ENCODE measurements at places on chromosomes 2 and 18.

DNA sequence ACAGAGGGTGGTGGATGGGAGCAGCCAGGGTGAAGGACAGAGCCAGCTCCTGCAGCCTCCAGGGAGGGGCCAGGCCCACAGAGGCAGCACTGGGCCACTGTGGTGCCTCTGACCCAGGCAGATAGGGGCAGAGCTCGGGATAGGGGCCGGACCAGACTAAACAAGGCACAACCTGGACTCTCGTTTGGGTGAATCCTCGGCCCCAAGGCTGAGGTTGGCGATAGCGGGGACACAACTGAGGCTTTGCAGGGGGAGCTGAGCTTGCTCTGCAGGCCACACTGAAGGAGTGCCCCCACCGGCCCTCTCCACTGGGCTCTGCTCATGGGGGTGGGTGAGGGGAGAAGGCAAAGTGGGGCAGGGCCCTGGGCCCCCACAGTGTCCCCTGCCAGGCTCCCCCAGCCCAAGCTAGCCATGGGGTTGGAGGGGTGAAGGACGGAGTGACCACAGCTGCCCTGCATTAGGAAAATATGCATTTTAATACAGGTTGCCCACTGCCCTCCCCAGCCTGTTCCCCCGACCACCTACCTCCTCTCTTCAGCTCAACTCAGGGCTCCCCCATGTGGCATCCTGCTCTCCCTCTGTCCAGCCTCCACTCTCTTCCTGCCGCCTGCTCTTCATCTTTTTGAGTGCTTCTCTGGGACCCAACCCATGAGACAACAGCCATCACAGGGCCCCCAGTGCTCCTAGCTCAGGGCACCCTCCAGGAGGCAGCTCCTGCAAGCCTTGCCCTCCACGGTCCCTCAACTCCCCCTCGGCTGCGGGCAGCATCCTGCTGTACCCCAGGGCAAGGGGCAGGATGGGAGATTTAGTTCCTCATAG is 152.8 kb downstream of the INHBB start:
- DNase-seq = no peak

DNA sequence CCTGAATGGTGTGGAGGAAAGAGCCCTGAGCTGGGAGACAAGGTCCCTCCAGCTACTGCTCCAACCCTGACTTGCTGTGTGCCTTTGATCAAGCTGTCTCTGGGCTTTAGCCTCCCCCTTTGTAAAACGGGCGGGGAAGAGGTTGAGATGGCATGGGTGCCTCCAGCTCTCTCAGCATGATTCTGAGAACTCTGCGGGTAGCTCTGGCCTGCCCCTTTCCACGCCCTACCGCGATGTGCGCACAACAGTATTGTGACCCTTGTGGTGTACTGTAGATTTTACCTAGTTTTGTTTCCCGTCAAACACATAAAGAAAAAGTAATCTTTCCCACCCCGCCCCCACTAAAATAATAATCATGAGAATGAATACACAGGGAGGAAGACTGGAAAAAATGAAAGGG is 5.3 kb downstream of the CD8A start:
- DNase-seq = no peak

- DNase-seq = no peak
These were observed 104.0 kb downstream of the PTPRM start for GRCh38 chr18:7671105-7671504.

DNA sequence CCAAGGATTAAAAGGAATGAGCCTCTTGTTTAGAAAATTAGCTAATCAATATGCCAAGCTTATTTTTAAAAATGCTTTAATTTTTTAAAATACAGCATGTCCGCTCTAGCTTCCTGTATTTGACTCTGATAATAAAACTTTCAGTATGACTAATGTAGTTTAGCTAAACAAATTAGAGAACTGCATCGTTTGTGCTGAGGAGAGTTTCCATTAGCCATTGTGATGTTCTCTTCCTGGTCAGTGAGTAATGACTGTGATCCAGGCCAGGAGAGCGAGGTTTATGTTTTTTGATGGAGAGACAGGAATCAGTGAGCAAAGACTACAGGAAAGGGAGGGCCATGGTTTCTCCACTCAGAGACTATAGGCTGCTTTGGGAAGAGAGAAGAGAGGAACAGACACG is 237.2 kb upstream of the ETAA1 start:
- no peak for DNase-seq

GRCh38 chr2:29530281-29530680 is 391.1 kb downstream of the ALK start:
- DNase-seq = no peak

DNA sequence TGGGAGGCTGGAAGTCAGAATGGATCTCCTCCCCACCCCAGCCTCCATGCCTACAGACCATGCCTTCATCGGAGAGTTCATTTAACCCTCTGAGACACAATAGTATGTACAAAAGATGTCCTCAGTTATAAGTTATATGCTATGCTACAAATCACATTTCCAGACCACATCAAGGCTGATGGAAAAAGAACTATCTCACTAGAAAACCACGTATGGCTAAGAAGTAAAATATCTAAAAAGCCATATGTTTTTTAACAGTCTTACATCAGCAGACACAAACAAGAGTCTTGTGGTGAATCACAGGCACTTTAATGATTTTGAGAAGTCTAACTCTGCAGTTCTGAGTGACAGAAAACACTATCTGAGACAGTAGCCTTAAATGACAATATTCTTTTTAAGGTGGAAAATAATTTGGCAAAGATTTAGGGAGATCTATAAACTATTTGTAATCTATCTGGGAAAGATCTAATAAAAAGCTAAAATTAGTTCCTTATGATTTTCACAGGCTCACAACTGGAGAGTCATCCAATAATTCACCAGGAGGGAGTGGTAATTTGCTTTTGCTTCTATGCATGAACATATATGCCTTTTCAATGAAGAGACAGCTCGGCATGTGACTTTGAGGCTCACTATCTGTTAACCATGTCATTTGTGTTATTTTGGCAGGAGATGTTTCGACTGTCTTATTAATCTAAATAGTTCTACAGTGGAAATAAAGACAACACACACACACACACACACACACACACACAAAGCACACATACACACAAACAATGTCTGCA is 197.5 kb downstream of the IRS1 start:
- DNase-seq = no peak

DNA sequence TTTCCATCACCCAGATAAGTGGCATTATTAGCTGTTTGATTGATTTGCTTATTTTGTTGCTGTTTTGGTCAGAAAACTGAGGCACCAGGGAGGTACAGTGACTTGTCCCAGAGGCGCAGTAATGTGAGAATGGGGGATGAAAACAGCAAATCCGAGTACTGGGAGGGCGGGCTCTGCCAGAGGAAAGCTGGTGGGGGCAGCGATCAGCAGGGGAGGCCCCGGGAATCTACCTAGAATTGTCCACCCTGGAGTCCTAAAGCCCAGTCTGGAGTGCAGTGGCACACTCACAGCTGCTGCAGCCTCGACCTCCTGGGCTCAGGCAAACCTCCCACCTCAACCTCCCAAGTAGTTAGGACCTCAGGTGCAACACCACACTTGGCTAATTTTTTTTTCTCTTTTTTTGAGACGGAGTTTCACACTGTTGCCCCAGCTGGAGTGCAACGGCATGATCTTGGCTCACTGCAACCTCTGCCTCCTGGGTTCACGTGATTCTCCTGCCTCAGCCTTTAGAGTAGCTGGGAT is 17.0 kb upstream of the PTMA start:
- DNase-seq = no peak

DNA sequence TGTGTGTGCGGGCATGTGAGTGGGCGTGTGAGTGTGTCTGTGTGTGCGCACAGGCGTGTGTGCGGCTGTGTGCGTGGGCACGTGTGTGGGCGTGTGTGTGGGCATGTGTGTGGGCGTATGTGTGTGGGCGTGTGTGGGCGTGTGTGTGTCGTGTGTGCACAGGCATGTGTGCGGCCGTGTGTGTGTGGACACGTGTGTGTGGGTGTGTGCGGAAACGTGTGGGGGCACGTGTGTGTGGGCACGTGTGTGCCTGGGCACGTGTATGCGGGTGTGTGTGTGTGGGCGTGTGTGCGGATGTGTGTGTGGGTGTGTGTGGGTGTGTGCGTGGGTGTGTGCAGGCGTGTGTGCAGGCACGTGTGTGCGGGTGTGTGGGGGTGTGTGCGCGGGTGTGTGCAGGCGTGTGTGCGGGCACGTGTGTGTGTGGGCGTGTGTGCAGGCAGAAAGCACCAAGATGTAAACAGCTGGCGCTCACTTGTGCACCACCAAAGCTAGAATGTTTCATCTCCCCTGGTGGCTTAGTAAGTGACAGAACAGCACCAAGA is 31.2 kb upstream of the ALKAL2 start:
- DNase-seq = no peak

- DNase-seq = no peak
These were observed 290.2 kb downstream of the ZNF385B start for GRCh38 chr2:179571252-179571651.

GRCh38 chr2:201344663-201345366 is 12.3 kb downstream of the FLACC1 start:
- no peak for DNase-seq

DNA sequence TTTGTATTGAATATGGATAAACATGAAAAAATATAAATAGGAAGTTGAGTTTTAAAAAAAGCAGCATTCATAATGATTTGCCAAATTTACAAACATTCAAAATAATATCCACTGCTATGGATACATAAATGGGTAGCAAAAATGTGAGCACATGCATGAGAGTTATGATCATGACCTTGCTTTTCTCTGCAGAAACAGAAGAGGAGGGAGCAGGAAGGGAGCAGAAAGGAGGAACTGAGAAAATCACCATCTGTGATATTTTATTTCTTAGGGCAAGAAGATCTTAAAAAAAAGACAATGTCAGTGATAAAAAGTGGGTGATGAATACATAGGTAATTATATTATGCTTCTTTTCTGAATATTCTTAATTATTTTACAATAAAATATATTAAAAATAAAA is 17.7 kb upstream of the CCDC93 start:
- no peak for DNase-seq
